Fibroblast of gingiva (primary cell): ENCODE measurements at places on chromosomes 2 and 18.

DNA sequence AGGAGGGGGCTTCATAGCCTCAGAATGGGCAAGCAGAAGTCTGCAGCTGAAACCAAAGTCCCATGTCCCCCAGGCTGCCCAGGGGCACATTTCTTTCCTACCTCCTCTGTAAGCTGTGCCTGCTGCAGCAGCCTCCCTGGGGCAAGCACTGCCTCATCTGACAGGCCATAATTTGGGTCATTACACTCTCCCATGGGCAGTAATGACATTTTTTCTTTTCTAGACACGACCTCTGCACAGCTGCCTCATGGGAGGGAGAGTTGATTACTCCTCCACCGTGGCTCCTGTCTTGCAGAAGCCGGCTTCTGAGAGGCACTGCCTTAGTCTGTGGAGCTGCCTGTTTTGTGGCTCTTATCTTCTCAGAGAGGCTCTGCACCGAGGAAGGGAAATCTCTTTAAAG is 268.9 kb downstream of the TDRD15 start:
- DNase-seq = no peak

- DNase-seq = no peak
Measured at GRCh38 chr2:219199470-219200211, 6.9 kb upstream of the ZFAND2B start.

DNA sequence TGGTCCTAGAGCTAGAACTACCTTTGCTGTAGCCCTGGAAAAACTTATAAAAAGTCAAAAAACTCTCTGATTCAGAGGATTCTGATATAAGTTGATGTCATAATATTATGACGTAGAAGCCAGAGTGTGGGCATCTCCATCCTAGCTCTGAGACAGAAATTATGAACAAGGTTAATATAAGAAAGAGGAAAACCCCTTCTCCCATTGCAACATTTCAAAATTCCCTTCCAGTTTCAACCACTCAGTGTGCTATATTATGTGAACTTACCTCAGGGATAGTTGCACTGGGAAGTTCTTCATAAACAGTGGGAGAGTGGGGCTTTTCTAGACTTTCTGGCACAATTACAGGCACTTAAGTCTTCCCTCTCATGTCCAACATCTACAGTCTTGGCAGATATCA is 171.6 kb downstream of the PIK3C3 start:
- DNase-seq = no peak

DNA sequence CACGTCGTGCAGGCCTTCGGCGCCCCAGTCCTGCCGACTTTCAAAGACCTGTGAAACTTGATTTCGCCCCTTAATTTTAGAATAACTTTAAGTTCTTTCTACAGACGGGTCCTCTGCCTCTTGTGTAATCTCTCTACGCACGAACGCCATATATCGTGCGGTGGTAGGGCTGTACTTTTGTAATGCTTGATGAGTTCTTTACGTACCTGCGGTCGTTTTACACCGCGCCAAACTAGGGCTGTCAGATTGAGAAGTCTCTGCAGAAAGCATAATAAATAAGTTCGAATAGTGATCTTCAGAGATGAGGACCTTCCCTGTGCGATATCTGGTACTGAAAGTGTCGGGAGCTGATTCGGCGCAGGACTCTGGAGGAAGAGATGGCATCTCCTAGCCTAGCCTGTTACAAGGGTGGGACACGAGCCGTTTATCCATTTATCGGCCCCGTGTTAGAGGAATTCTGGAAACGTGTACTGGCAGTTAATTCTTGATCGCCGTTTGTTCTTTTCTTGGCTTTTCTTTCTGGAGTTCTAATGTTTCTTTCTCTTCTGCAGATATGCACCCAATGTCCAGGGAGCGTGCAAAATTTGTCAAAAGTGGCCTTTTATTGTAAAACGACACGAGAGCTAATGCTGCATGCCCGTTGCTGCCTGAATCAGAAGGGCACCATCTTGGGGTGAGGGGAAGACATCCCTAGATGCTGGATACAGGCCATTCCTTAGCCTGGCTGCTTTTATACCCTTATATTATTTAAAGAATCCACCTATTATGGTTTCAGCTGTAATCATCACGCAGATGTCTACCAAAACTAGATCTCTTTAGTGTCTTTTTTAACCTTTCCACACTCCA is 781 bp upstream of the SLC5A6 start:
- DNase-seq = peak; percentile 79

DNA sequence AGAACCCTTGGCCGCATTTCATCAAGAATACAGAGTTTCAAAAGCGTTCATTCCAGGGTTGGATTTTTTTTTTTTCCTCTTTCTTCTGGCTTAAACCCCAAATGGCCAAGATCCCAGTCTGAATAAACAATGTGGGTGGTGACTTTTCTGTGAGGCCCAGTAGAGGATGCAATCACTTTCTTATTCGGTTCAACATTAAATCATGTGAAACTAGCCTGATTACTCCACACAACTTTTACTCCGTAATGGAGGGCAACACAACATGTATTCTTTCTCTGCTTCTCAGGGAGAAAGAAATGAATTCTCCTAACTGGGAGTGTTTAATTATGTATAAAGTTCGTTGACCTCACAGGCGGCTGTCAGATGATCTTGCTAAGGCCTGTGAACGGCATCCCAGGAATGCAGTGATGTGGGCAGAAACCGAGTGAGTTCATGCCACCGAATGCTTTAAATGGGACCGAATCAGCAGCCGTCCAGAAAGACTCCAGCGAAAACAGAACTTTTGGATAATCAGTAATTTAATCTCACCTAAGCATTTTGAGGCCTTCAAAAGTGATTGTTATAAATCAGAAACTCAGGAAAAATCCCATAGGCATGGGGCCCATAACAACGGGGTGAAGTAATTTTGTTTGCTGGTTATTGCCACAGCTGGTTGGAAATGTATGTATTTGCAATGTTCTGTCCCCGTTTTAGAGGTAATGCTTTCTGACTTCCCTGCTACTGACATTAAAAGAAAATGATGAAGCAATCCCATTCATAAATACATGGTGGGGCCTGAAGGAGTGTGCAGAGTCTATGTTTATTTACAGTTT is 81.5 kb downstream of the BCL2 start:
- DNase-seq = peak; percentile 86

DNA sequence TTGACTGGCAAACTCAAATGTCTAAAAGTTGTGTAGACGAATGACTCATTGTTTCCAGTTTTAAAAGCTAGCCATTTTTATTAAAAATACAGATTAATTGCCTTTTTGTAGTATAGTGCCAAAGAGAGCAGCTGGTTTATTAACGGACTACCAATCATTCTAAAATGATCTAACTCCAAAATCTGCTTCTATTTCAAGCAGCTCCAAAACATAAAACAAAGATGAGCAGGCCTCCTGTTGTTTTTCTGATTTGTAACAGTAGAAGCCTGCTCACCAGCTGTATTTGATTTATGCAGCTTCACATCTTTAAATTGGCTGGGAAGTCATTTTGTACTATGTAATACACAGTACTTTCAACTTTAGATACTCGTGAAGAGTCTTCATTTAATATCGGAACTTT is 171.8 kb downstream of the UBR3 start:
- peak; percentile 87 for DNase-seq

- no peak for DNase-seq
Measured at GRCh38 chr2:208939852-208940251, 484.0 kb upstream of the MAP2 start.

DNA sequence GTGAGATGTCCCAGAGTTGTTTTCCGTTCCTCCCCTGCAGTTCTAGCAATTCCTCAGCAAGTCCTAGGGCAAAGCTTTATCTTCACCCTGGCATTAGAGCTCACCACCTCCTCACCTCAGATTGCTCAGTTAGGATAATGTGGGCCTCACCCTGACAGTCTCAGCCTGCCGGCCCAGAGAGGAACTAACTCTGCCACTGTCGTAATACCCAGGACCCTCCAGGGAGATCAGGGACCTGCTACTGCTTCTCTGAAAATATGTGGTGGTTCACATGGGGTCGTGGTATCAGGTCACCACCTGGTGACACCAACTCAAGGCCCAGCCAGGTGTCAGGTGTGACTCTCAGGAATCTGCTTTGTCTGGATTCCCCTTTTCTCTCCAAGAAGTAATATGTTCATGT is 120.7 kb downstream of the FEZ2 start:
- DNase-seq = no peak

DNA sequence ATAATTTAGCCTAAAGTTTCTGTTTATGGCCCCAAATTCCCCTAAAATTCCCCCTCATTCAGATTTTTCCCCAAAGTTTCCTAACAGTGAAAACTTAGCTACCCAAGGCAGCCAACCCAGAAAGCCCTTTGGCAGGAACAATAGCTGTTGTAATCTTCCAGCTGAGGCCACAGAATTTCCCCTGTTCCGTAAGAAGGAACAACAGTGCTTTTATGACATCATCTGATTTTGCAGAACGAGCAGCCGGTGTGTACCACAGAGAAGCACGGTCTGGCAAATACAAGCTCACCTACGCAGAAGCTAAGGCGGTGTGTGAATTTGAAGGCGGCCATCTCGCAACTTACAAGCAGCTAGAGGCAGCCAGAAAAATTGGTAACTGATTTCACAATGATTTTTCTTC is 6.3 kb downstream of the TNFAIP6 start:
- peak; percentile 82 for DNase-seq

GRCh38 chr2:113770929-113771328 is 14.5 kb upstream of the SLC35F5 start:
- no peak for DNase-seq

DNA sequence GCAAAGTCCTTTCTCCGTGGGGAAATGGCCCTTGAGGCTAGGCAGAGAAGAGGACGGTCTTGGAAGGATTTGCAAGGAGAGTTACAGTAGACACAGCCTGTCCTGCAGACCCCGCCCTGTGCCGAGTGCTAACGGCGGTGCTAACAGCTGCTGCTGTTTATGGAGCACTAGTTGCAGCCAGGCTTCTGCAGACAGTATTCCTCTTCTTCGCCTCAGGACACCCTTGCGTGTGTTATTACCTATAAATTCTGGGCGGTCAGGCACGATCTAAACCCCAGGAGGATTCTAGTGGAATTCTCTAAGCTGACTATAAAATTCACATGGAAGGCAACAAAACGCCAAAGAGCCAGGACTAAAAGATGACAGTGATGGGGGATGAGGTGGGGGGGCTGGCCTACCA is 139.8 kb downstream of the GLI2 start:
- DNase-seq = no peak

DNA sequence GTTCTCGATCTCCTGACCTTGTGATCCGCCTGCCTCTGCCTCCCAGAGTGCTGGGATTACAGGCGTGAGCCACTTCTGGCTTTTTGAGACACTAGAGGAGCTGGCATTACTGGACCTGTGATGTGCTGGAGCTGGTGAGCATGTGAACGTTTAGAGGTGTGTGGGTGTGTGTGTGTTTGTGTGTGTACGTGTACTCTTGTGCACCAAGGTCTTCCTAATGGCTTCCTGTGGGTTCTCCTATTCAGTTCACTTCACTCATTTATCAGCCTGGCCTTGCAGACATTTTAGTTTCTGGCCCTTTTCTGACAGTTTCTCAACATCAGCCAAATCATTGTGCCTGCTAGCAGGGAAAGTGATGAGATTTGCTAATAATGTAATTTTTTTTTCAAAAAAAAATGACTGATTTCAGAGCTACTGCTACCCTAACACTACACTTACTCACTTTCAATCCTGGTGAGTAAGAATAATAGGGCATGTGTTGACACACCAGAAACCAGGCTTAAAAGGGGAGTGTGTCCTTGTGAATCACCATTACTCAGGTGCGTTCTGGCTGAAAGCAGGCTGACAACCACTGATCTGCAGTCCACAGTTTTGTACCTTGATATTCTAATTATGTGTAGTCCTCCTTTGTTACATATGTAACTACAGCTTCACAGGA is 41.0 kb upstream of the ACTR3 start:
- no peak for DNase-seq

- no peak for DNase-seq
Measured at GRCh38 chr2:173806761-173807160, 158.4 kb downstream of the SP3 start.

DNA sequence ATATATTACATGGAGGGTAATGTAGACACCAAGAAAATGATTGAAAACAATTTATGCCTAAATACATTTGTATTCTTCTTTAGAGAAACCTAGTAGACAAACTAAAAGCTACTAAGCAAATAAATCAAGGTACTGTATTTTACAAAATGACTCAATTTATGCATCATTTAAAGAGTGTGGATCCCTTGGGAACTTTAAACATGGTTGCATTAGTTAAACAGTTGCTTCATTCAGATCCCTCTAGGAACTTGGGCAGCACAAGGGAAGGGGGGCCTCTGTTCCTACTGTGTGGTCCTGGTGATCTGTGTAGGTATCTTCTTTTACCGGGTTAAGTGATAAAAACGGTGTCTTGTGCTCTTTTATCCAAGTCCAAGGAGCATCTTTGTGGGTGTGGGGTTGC is 31.5 kb upstream of the ATP8B1 start:
- no peak for DNase-seq

GRCh38 chr2:55056024-55056521 is 5.8 kb upstream of the RTN4 start:
- peak; percentile 78 for DNase-seq

GRCh38 chr2:26067980-26068507 is 34.2 kb downstream of the RAB10 start:
- no peak for DNase-seq

GRCh38 chr2:42195559-42195958 is 26.4 kb downstream of the EML4 start:
- DNase-seq = peak; percentile 35

DNA sequence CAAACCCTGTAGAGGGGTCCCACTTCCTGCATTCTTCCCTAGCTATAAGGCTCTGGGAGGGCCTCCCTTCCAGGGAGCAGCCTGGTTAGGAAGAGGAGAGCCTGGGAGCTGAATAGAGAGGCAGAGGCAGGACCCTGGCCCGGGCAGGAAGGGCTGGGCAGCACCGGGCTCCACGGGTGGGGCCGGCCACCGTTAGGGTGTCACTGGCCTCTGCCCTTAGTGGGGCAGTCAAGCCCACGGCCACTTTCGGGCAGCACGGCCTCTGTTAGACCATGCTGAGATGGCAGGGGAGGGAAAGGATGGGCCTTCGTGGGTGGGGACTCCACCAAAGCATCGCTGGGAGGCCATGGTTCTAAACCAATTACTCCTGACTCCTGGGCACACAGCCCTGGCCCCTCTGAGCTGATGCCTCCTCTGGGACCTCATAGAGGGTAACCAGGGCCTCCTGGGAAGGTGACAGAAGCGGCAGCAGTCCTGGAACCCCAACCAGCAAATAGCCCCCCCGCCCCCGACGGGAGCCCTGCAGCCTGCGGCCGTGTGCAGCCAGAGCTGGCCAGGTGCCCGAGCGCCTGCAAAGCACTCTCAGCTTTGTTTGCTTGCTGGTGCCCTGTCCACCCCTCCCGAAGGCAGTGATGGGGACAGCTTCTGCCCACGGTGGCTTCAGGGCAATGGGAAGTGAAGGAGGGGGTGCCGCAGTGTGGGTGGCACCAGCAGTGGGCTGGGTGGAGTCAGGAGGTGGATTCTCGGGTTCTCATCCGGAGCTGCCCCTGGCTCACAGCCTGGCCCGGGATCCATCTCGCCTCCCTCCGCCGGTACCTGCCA is 16.3 kb upstream of the HPCAL1 start:
- no peak for DNase-seq

- DNase-seq = no peak
Measured at GRCh38 chr2:237671466-237672138, 44.2 kb downstream of the LRRFIP1 start.

GRCh38 chr2:57049273-57049672 is 865.5 kb downstream of the CCDC85A start:
- DNase-seq = no peak
